ENCODE measurements at places on chromosomes 6 and 20.

GRCh38 chr6:82651845-82652335 is 288.3 kb downstream of the TPBG start:
- no peak for DNase-seq

- DNase-seq, result no peak
These were observed 176.2 kb downstream of the KIF16B start for GRCh38 chr20:16397086-16397485.

GRCh38 chr6:119497988-119498727 is 148.6 kb upstream of the MAN1A1 start:
- no peak for DNase-seq

- no peak for DNase-seq
These were observed 78.4 kb upstream of the FBXL4 start for GRCh38 chr6:99026135-99026534.

- DNase-seq, result no peak
These were observed 76.8 kb upstream of the SIRPG start for GRCh38 chr20:1734269-1734858.

DNA sequence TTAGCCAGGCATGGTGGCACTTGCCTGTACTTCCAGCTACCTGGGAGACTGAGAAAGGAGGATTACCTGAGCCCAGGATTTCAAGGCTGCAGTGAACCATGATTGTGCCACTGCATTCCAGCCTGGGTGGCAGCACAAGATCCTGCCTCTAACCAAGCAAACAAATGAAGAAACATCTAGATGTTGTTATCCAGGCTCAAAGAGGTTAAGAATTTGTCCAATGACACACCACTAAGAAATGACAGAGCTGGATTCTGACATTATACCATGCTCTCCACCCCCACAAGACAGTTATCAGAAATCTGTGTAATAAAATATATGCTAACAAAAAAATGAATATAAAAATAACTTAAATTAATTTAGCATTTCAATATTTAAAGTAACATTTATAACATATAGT is 925.5 kb upstream of the SLC35B3 start:
- no peak for DNase-seq

DNA sequence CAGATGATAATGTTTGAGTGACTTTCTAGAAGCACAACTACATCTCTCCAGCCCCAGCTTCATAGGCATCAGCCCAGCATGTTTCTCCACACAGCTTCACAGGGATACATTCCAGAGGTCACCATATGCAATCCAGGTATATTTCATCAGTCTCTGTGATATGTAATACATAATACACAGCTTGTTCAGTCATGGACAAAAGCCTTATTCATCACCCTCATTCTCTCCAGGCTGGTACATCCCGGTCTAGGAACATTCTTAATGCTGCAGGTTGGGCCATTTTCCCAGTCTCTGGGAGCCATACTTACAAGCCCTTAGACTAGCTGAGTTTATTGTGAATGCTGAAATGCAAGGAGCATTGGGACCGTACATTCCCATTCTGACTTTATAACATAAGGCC is 169.4 kb downstream of the TMEM200A start:
- no peak for DNase-seq

GRCh38 chr20:44496976-44497375 is 21.3 kb downstream of the TTPAL start:
- peak; percentile 84 for DNase-seq
